ENCODE measurements at places on chromosomes 1 and 21.

- peak; percentile 60 for DNase-seq
Measured at GRCh38 chr21:17512253-17513213, at the start of gene CXADR. Gene CXADR (plus strand): TSS chr21:17513043. CDS start chr21:17513130, 87 bp downstream.

DNA sequence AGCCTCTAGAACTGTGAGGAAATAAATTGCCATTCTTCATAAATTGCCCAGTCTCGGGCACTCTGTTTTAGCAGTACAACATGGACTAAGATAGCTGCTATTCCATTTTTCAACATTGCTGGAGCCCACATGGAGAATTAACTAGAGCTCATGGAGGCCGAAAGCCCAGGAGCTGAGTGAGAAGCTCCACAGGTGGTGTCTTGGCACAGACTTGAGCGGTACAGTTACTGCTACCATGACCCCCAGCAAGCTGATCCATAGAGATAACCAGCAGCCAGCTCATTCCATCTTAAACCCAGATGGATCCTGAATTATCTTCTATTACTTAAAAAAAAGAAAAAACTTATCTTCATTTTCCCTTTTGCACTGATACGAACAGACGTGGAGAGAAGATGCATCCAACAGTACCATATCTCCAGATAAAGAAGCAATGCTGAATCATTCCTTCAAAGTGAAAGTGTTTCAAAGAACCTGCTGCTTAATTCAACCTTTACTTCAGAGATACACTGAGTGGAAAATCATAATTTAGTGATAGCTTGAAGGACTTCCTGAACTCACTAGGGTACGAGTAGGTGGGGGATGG lies 115.1 kb downstream of the SETD4 start:
- no peak for DNase-seq

DNA sequence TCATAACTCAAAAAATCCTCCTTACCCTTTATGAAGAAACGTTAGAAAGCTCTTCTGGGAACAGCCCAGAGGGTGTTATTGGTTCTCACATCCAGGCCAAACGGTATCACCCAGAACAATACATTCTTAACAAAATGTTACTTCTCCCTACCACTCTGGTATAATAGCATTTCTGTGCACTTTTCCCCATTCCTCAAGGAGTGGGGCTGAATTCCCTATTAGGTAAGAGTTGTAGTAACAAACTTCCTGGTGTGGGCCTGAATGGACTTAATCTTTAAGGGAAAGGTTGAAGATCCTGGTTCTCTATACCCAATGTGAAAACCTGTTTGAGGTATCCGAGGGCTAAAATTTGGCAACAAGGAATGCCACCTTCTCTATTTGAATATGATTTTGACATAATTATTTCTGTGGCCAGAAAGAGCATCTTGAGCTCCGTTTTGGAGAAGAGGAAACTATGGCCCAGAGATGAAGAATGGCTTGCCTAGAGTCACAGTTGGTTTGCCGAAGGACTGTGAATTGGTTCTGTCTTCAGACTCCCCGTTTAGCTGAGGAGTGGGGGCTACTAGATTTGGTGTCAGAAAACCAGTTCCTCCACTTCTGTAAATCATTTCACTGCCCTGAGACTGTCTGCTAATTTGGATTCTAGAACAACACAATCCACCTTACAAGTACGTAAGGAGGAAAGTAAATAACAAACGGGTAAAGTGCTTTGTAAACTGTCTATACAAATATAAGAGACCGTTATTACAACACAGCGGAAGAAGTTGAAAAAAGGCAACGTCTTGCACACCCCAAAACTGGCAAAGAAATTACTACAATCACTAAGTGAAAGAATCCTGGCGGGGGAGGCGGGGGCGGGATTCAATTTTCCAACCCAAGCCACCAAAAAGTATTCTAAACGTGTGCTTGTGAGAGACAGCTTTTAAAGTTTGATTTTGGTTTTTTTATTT lies 2.3 kb downstream of the ANP32E start:
- DNase-seq, result no peak

GRCh38 chr1:71964188-71964587 lies 318.2 kb downstream of the NEGR1 start:
- no peak for DNase-seq

- no peak for DNase-seq
Measured at GRCh38 chr1:230286890-230287269, 139.3 kb downstream of the PGBD5 start.

DNA sequence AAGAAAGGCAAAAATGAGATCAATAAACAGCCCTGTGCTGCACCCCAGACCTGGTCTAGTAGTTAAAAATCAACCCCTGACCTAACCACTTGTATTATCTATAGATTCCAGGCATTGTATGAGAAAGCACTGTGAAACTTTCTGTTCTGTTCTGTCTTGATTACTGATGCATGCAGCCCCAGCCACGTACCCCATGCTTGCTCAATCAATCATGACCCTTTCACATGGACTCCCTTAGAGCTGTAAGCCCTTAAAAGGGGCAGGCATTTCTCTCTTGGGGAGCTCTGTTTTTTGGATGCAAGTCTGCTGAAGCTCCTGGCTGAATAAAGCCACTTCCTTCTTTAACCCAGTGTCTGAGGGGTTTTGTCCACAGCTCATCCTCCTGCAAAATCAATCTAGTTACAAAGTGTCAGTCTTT lies 24.2 kb upstream of the CD34 start:
- DNase-seq, result no peak

DNA sequence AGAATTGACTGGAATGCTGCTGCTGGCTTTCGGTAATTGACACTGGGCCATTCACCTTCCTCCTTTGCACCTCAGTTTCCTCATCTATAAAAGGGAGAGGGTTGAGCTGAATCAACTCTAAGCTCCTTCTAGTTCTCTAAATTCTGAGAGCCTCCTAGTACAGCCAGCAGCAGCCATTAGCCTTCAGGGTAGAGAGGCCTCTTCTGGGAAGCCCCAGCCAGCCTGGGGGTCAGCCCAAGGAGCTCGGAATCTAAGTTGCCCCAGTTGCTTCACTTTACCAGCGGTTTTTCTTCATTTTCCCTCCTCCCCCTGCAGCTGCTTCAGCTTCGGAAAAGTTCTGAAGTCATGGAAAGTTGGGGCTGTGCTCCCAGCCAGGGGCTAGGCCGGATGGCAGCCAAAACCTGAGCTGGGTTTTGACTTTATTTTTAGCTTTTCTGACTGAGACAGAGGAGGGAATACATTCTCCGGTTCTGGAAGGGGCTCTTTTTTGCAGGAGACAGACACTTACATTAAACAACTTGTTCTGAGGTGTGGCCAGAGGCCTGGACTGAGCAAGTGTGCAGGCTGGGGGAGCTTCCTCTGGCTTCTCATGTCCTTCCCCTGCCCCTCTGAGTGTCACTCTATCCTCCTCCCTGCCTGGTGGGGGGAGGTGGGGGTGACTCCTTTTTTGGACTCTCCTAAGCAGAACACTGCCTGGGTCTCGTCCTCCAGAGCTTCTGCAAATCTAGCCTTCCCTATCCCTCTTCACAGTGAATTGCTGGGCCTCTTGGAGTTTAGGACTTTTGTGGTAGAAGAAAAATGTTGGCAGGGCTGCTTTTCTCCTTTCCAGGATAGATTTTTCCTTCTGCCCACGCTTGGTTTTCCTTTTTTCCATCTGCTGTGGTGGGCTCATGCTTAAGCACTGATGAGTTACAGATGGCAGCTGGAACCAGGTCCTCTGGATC lies 14.4 kb downstream of the LMNA start:
- DNase-seq, result no peak

GRCh38 chr1:227547310-227548118 lies 15.8 kb upstream of the ZNF678 start:
- DNase-seq, result no peak

DNA sequence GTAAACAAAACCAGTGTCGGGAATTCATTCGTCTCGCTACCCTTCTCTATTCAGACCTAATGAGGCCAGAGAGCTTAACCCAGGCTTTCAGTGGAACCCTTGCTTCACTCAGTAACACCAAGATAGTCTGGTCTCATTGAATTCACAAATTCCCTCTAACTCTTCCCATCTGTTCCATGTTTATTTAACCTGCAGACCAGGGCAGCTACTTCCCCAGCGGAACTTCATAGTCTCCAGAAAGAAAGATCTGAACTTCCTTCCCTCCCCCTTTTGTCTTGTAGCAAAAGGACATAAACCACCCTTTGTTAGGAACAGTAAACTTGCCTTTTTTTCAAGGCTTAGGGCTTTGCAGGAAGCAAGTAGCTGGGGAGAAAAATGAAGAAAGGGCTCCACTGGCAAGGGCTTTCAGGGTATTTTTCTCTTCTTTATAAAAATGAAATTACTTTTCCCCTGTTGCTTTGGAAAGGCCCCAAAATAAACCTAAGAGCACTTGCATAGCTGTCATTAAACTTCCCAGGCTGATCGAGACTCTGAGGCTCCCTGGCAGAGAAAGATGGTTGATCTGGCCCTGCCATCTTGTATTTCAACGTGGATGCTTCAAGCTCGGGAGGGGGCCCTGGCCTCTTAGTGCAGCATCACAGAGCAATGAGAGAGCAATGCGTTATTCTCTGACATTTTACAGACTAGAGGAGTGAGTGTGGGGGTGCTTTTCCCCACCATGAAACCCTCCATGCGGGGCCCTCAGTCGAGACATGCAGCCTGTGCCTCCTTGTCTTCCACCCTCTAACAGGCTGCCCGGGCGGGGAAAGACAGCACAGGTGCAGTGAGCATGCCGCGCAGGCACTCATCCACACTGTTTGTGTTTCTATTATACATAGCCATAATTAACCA lies 30.0 kb downstream of the MIS18A start:
- DNase-seq, result no peak

DNA sequence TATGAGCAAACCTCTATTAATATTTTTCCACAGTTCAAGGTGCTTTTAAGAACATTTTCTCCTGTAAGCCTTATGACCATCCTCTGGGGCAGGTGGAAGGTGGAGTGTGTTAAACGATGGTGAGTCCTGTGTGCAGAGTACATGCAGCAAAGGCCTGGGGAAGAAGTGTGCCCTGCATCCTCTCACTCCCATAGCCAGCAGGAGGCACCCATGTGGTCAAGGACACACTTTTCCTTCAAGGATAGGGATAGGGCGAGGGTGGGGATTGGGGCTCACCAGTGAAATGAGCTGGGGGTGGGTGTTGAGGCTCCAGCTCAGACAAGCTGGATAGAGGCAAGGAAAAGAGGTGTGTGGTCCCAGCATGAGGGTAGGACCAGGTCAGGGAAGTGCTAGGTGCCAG lies 120.8 kb upstream of the KCNE2 start:
- DNase-seq, result no peak

All from retinal pigment epithelial cell (primary cell).